ENCODE measurements at places on chromosomes 7 and 10.

GRCh38 chr7:82599895-82600294 lies 156.3 kb upstream of the CACNA2D1 start:
- no peak for DNase-seq

DNA sequence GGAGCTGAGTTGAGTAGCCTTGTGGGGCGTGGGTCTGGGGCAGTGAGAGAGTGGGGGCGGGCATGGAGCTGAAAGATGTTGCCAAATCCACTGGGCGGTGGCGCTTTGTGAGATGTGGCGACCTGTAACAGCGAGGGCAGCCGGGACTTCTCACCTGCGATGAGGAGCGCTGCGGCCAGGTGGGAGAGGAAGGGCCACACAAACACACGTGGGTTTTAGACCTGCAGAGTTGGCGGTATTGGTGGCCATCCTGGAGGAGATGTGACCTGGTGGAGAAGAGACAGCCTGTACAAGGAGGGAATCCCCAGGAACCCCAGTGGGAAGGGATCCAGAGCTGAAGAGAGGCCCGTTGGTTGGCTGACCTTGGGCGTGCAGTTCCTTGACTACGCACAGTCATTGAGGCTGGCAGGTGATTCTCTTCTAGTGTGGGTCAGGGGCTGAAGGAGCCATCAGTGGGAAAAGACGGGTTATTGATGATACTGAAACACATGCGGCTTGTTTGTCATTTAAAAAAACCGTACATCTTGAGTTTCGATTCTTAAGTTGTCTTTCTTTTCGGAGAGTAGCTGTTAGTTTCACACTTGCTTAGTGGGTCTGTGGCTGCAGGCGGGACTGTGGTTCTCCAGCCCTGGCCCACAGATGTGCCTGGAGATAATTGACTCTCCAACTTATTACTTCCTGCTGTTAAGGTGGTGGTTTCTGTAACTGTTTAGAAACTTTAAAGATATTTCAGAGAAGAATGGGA lies 2.4 kb downstream of the CHST12 start:
- peak; percentile 25 for DNase-seq

DNA sequence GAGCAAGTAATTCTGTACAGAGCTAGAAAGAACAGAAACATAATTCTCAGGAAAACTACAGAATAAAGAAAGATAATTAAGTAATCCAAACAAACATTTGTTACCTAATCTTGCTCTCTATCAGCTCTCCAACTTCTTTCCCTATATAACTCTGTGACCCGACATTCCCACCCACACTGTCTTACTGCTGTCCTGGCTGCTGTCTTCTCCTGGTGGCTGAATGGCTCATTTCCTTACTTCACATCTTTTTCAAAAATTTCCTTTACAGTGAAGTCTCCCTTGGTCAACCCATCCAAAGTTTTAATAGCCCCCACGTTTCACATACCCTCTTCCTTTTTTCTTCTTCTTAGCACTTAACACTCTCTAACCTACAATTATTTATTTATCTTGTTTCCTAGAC lies 64.0 kb downstream of the HYCC1 start:
- no peak for DNase-seq

GRCh38 chr7:44380831-44381493 lies 55.6 kb upstream of the CAMK2B start:
- DNase-seq = no peak

DNA sequence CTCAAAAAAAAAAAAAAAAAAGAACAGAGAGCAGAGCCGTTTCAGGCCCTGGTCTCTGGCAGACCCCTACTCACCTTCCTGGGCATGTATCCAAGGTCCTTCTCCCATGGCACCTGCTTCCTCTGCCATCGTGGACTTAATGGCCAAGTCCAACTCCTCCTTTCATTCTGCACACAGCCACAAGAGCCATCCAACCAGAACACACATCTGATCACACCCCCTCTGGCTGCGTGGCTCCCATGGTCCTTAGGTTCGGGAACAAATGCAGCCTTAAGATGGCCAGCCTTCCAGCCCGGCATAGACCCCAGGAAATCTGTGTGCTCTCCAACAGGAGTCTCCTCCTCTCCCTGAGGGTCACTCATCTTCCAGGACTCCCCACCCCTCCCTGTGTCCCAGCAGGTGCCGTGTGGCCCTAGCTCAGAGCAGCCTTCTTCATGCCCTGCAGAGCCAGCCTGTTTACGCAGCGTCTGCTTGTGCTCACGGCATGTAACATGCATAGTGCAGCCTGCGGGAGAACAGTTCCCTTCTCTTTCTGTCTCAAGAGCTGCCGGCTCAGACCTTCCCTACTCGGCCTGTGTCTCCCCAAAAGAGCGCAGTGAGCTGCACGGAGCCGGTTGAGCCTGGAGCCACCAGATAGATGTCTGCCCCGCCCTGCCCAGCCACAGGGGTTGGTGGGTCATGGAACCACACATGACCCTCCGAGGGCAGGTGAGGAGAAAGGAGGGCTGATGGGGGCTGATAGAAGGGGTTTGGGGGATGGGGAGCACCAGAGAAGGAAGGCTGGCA lies 157.3 kb downstream of the NRF1 start:
- DNase-seq = no peak

DNA sequence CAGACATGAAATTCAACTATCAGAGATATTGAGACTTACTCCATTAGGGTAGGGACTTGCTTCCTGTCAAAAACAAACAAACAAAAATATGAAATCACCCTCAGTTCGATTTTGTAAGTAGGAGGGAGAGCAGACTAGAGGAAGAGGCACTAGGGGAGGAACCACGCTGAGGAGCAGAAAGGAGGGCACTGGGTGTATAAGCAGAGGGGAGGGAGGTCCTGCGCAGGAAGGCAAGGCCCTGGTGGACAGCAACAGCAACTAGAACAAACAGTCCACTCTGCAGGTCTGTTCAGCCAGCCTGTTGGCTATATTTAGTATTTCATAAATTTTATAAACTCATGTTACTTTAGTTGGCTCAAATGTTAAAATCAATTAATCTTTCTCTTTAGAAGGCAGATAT lies 937.1 kb upstream of the C7orf33 start:
- DNase-seq = no peak

- DNase-seq = no peak
Measured at GRCh38 chr7:26321435-26321834, 29.8 kb downstream of the SNX10 start.

DNA sequence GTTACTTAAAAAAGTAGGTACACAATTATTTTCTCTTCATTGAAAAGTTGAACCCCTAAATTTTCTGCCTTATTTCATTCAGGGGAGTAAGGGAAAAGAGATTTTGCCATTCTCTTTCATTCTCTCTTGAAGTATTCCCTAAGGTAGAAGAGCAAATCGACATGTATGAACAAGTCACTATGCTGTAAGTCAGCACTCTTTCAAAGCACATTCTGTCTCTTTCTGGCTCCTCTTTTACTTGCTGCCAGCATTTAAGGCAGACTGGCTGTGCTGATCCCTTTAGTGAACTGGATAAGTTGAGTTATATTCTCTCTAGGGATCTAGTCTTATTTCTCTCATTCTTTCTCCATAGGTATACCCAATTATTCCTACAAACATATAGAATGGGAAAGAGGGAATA lies 222.3 kb upstream of the ZWINT start:
- no peak for DNase-seq

DNA sequence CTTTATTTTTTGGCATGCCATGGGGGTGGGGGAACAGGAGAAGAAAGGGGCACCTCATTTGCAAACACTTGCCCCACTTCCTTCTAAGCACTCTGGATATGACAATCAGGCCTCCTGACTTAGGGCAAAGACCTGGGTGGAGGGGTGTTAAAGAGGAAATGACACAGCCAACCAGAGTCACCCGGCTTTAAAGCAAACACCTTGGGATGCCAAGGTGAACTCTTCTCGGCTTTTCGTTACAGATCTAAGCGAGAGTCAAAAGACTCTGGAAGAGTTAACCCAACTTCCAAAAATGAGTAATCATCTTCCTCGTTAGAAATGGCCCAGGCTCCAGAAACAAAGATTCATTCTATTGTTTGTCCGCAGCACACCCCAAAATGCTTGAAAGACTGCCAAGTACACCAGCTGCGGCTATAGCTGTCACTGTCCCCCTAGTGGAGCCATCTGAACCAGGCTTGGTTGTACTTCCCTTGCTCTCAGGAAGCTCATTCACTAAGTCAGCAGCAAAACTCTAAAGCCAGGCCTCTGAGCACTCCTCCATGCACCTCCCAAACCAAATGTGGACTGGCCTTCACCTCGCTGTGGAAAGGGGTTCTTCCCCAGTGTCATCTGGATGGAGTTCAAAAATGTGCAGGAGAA lies 24.8 kb downstream of the FAM53B start:
- DNase-seq = peak; percentile 51

All from activated T-cell treated with anti-CD3 and anti-CD28 coated beads for 4 hours (primary cell).